Progenitor cell of endocrine pancreas (in vitro differentiated cells): ENCODE measurements at places on chromosomes 12 and 14. TPM values are rescaled to one million over a fixed set of nuclear protein-coding genes. Genes with fewer than 3 reads are reported as not detected.

PRB2 gene
- not detected in 2 replicates for total RNA-seq

RNU4-1 gene
- 6,474 and 7,038 TPM in 2 replicates for total RNA-seq

FGD4 gene
- 83.8 and 85.6 TPM in 2 replicates for total RNA-seq

TSHR gene
- 0.24 TPM in 1 of 2 replicates, not detected in the other for total RNA-seq

DNA sequence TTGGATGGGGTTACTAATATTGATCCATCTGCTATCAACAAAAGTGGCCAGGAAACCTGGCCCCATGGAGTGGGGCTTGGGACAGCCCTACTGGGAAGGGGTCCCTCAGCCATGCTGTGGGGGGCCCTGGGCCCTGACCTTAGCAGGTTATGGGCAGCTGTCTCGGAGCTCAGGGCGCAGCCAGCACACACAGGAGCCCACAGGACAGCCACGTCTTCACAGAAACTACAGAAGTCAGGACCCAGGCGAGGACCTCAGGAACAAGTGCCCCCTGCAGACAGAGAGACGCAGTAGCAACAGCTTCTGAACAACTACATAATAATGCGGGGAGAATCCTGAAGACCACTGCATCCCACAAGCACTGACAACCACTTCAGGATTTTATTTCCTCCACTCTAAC lies 11.9 kb upstream of the FKBP11 start:
- no peak overlapping the region for H3K27ac ChIP-seq
- no peaks in the 10 kb centered on the region for H3K4me1 ChIP-seq
- no peak for DNase-seq
- no peak overlapping the region for H3K4me3 ChIP-seq
- no peaks in the 10 kb centered on the region for H3K27me3 ChIP-seq

DNA sequence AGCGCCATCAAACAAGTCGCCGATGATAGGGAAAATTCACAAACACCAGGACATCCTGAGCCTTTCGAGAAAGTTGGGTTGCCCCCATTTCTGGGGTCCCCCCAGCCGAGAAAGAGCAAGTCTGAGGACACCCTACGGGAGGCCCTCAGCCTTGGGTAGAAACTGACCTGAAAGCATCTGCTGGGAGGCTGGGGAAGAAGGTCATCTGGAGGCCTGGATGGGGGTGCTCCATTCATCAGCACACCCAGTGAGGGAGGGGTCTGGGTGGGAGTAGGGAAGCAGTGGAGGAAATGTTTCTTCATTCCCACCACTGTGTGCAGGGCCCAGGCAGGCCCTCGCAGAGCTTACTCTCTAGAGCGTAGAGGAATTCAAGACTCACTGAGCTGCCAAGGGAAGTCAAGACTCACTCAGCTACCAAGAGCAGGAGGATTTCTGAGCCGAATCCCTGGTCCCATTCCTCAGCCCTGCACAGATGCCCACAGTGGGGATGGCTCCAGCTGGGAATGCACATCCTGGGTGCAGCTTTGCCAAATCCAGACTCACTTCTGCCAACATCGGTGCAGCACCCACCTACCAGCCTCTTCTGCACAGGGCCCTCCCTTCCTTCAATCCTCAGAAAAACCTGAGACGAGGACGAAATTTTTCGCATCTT lies 38.1 kb downstream of the DIO3 start:
- H3K27me3 ChIP-seq, result no peaks in the 10 kb centered on the region
- no peaks in the 10 kb centered on the region for H3K4me1 ChIP-seq
- no peak overlapping the region for H3K27ac ChIP-seq
- no peaks in the 10 kb centered on the region for H3K36me3 ChIP-seq

GRCh38 chr14:74905595-74906142 lies 17.4 kb downstream of the RPS6KL1 start:
- H3K4me1 ChIP-seq, result no peaks in the 10 kb centered on the region
- peak; percentile 72 for DNase-seq
- peaks cover 7% of the 10 kb centered on the region for H3K36me3 ChIP-seq

DNA sequence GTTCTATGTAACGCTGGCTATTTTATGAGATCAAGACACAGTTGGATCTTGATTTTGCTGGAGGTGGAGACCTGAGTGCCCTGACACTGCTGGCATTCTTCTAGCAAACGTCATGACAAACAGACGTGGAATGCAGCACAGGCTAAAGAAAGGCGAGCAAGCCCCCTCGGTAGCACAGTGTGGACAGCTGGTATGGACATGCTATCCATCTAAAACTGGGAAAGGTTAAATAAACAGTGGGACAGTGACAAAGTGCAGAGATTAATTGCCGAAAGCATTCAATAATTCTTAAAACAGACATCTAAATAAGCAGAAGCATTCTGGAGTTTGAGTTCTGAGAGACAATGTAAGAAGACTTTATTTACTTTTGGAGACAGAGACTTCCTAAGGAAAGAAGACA lies 237.2 kb downstream of the FBXL14 start:
- peaks cover 13% of the 10 kb centered on the region for H3K4me1 ChIP-seq
- no peaks in the 10 kb centered on the region for H3K27me3 ChIP-seq
- H3K36me3 ChIP-seq, result peaks cover 10% of the 10 kb centered on the region
- no peak overlapping the region for H3K4me3 ChIP-seq
- peak overlapping the region; percentile 18 for H3K27ac ChIP-seq

GRCh38 chr12:97572220-97572619 lies 109.6 kb downstream of the RMST start:
- H3K36me3 ChIP-seq, result no peaks in the 10 kb centered on the region
- H3K4me1 ChIP-seq, result peaks cover 23% of the 10 kb centered on the region
- no peak overlapping the region for H3K4me3 ChIP-seq
- H3K27ac ChIP-seq, result no peak overlapping the region
- no peaks in the 10 kb centered on the region for H3K27me3 ChIP-seq

DNA sequence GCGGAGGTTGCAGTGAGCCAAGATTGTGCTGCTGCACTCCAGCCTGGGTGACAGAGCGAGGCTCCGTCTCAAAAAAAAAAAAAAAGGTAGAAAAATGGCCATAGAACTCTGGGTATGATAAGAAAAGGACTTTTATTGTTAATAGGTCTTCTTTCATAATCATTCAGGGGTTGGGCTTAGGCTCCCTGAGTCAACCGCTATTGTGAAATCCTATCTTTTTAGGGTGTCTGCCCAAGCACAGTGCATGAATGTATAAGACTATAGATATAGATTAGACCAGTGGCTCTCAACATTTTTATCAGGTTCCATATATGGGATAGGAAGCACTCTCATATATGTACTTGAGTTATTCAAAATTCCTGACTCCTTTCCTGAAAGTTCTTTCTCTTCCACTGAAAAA lies 48.7 kb upstream of the USP15 start:
- H3K36me3 ChIP-seq, result no peaks in the 10 kb centered on the region
- DNase-seq, result no peak
- H3K4me3 ChIP-seq, result no peak overlapping the region
- no peak overlapping the region for H3K27ac ChIP-seq

DNA sequence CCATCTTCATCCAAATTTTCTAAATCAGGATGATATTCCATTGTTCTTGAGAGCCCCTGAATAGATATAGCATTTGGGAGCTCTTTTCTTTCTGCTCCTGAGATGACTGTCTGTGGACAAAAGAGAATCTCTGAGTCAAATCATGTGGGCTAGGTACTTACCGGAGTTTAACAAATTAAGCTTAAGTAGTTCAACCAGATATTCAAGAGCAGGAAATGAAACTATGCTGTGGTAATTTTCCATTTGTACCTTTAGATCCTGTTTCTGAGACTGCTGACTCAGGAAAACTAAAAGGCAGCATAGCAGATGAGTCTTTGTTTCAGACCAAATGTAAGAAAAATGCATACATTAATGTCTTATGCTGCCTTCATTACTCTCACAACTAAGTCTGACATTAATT lies at the start of gene CLEC7A:
Gene CLEC7A (minus strand): TSS at position 158 of the 400 bp plus-strand sequence. CDS start 117 bp downstream, at position 41.
- no peaks in the 10 kb centered on the region for H3K36me3 ChIP-seq
- H3K4me1 ChIP-seq, result no peaks in the 10 kb centered on the region
- no peak within 1 kb of the TSS for H3K4me3 ChIP-seq

- H3K36me3 ChIP-seq, result no peaks in the 10 kb centered on the region
- H3K27ac ChIP-seq, result no peak overlapping the region
- H3K4me3 ChIP-seq, result peak overlapping the region; percentile 38
- DNase-seq, result peak; percentile 19
Measured at GRCh38 chr12:21773263-21773741, 1.2 kb downstream of the KCNJ8 start.

- DNase-seq, result no peak
- H3K36me3 ChIP-seq, result no peaks in the 10 kb centered on the region
- H3K27ac ChIP-seq, result no peak overlapping the region
- H3K27me3 ChIP-seq, result peaks cover 18% of the 10 kb centered on the region
Measured at GRCh38 chr12:113030875-113031525, 25.5 kb upstream of the DTX1 start.

- H3K27me3 ChIP-seq, result peaks cover 7% of the 10 kb centered on the region
- no peaks in the 10 kb centered on the region for H3K36me3 ChIP-seq
- H3K4me1 ChIP-seq, result peaks cover 6% of the 10 kb centered on the region
- no peak overlapping the region for H3K27ac ChIP-seq
Measured at GRCh38 chr14:52303236-52303635, 10.9 kb upstream of the PTGER2 start.

DNA sequence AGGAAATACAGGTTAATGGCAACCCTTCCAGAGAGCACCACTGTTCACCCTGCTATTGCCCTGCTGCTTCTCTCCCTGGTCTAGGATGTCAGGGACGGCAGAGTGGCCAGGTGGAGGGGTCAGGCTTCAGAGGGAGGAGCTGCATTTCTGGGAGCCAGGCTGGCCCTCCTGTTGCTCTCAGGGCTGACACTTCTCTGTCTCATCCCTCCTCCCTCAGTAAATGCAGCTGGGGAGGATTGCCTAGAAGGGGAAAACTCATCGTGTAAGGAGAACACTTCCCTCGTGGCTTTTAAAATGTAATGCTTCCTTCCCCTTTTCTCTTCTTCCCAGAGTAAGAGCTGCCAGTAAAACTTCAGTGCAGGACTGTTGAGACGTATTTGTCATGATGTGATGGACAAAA lies 20.8 kb downstream of the SUSD6 start:
- DNase-seq, result no peak
- no peaks in the 10 kb centered on the region for H3K36me3 ChIP-seq
- no peaks in the 10 kb centered on the region for H3K27me3 ChIP-seq
- H3K4me1 ChIP-seq, result peaks cover 41% of the 10 kb centered on the region
